Foreskin fibroblast (primary cell): ENCODE measurements at places on chromosomes 13 and 19.
A peak's percentile ranks its signal among the peaks of the same experiment; 100 is the strongest.

DNA sequence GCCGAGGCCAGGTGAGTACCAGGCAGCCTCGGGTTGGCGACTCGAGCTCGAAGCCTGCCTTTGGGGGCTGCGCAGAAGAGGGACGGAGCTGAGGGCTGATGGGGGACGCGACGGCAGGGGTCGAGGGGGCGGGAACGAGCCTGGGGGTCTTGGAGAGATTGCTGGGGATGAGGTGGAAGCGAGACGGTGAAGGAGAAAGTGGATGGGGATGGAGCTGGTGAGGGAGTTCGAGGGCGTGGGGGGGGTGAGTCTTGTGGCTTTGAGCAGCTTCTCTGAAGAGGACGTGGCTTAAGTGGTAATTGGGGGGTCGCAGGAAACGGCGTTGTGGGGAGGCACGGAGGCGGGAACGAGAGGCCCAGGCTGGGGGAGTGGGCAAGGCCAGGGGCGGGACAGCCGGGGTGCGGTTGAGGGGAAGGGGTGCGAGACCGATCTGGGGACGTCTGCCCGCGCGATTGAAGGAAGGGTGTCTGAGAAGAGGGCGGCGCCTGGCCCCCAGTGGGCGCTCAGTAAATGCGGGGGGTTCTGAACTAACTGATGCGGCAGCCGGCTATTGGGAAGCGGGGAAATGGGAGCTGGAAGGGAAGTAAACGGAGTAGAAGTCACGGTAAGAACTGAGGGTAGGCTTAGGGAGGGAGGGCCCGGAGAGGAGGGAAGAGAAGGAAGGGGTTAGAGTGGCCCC lies 426 bp downstream of the MYO9B start:
- DNase-seq: no peak

DNA sequence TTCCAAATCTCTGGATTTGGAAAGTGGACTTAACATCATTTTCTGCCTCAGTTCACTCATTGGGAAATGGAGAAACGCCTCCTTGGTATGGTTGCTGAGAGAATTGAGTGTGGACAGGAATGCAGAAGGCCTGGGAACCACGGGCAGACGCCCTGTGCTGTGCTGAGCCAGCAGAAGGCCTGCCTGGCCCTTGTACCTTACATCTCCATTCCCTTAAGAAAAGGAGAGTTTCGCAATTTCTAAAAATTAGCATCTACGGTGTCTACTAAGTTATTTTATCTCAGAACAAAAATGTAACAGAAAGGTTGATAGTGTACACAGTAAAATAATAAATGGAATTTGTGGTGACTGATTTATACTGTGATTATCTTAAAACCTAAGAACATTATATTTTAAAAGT lies 78.7 kb downstream of the IPO5 start:
- DNase-seq: no peak

DNA sequence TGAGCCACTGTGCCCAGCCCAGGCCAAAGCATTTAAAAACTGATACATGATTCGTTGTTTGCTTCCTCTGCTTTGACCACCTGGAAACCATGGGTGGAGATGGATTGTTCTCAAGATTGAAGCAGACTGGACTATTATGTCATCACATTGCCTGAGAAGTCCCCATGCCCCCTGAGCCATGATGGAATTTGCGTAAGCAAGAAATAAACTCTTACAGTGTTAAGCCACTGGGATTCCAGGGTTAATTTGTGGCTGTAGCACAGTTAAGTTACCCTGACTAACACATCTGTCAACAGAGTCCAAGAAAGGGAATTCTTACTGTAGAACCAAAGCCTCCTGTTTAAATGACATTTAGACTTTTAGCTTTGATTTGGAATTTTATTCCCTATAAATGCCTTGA lies 19.4 kb upstream of the DHRS12 start:
- no peak for DNase-seq

GRCh38 chr13:59607780-59608233 lies 555.9 kb downstream of the DIAPH3 start:
- DNase-seq: no peak

- peak; percentile 91 for DNase-seq
Measured at GRCh38 chr19:19040417-19040816, 7.0 kb downstream of the ARMC6 start.

GRCh38 chr19:23365222-23365621 lies 30.0 kb downstream of the ZNF91 start:
- no peak for DNase-seq

DNA sequence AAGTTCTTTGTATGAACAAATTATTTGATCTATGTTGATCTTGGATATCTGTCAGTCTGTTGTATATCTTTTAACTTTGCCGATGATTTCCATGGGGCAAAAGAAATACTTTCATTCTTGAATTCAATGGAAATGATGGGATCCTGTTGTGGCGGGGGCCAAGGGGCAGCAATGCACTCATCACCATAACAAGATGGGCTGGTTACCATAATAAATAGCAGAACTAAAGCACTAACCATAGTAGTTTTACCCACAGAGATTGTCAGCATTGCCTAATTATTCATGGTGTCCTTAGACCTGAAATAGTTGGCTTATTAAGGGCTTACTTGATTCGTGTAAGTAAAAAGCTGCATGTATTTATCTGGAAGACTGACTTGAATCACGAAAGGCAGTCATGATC lies 309.6 kb downstream of the RFC3 start:
- DNase-seq: no peak

DNA sequence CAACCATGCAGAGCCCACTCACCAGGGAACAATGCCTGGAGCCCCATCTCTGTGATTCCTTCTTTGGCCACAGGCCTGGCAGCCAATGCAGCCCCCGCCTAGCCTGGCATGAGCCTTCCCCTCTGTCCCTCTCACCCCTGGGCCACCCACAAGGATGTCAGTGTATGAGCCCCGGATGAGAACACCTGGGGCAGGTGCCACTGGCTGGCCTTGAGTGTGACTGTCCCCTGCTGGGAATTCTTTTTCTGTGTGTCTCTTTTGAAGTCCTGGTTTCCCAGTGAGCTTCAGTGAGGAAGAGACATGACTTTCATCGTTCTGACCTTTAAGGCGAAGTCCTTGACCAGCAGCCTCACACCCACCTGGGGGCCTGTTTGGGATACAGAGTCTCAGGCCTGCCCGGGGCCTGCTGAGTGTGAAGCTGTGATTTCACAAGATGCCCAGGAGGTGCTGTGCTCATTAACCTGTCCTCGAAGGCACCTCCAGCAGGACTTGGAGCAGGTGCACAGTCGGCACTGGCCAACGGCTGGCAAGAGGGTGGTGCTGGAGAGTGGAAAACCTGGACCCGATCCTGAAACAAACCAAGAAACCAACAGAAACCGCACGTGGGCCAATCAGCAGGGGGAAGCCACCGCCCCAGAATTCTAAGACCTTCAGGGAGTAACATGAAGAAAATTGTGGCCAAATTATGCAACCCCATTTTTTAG lies 27.4 kb upstream of the SPACA7 start:
- DNase-seq: no peak

GRCh38 chr19:49502866-49503581 lies 6.8 kb downstream of the RPS11 start:
- peak; percentile 90 for DNase-seq

GRCh38 chr13:38981096-38981495 lies 9.5 kb downstream of the STOML3 start:
- DNase-seq: no peak

- DNase-seq: peak; percentile 94
Measured at GRCh38 chr19:32387701-32388392, 17.7 kb upstream of the DPY19L3 start.

- no peak for DNase-seq
Measured at GRCh38 chr13:113028336-113029060, 59.5 kb downstream of the MCF2L start.

DNA sequence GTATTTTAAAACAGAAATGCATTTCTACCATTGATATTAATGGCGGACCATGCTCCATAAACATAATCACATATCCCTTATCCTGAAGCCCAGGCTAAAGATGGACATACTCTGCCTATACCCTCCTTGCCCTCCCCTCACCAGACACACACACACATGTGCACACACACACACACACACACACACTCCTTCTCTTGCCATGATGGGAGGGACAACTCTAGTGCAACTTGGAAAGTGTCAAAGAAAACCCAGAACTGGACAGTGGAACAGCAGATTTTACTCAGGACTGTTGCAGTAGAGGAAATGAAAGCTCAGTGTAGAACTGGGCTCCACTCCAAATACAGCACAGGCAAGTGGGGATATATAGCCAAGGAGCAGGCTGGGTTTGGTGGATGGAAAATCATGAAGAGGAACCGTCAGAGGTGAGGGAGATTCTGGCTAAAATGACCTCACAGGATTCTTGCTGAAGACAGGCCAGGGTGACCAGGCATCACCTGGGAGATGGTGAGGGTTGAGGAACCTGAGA lies 40.8 kb downstream of the TNFRSF19 start:
- DNase-seq: peak; percentile 49

- peak; percentile 81 for DNase-seq
Measured at GRCh38 chr13:37443538-37443937, 155.0 kb downstream of the POSTN start.

- DNase-seq: no peak
Measured at GRCh38 chr13:91076830-91077229, 270.7 kb upstream of the MIR17HG start.

GRCh38 chr19:32459204-32459865 lies 53.8 kb downstream of the DPY19L3 start:
- DNase-seq: no peak

DNA sequence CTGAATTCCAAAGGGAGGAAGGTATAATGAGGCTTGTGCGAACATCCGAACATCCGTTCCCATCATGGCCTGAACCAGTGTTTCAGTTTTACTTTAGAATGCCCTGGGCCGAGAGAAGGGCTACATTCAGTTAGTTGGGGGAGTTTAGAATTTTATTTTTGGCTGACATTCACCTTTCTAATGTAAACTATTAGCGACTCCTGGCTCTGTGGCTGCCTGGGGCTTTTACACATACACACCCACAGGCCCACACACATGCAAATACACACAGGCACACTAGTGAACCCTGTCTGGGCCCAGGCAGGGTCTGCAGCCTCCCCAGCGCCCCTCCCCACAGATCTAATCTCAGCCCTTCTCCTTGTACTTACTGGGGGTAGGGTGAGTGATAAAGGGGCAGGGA lies 6.1 kb downstream of the GAPDHS start:
- no peak for DNase-seq

DNA sequence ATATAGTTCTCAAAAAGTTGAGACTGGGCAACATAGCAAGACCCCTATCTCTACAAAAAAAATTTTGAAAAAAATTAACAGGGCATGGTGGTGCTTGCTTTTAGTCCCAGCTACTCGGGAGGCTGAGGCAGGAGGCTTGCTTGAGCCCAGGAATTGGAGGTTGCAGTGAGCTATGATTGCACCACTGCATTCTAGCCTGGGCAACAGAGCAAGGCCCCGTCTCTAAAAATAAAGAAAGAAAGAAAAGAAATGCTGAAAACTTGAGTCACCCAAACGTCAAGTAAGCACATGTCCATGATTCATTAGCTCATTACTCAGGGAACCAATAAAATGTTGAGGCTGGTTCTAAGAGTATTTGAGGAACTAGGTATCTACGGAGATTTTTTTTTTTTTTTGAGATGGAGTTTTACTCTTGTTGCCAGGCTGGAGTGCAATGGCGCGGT lies 33.9 kb upstream of the SEMA6B start:
- peak; percentile 34 for DNase-seq

DNA sequence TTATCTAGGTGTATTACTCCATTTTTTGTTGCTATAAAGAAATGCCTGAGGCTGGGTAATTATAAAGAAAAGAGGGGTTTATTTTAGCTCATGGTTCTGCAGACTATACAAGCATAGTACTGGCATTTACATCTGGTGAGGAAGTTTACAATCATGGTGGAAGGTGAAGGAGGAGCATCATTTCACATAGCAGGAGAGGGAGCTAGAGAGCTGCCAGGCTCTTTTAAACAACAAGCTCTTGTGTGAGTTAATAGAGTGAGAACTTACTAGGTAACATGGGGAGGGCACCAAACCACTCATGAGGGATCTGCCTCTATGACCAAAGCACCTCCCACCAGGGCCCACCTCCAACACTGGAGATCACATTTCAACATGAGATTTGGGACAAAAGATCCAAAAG lies 221.7 kb upstream of the GPC6 start:
- DNase-seq: no peak

DNA sequence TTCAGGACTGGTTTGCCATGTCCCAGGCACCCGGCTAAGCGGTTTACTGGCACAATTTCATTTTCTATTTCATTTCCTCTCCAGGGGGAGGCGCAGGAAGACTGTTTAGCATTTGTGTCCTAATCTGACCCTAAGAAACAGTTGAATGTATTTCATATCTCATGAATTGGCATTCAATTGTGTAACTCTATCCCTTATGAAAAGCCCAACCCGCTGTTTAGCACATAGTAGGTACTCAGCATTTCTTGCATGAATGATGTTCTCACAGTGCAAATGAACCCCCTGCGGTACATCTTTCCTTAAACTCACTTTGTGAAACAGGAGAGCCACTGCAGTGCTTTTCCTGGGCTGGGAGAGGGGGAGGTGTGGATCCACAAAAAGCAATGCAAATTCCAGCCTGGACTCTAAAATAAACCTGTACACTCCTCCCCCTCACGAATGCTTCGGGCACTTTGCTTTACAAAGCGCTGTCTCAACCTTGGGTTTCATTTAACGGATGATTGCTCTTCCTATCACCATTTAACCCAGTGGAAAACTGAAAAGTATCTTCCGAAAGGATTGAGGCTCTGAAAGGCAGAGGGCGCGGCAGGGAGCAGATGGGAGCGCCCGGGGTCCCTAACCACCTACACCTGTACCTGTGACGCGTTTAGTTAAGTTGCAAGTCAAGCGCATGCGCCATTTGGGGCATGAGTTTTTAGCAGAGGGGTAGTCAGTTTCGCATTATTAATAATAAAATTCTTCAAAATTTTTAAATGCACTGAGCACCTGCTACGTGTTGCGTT lies 1.2 kb upstream of the EEF2 start:
- peak; percentile 64 for DNase-seq

DNA sequence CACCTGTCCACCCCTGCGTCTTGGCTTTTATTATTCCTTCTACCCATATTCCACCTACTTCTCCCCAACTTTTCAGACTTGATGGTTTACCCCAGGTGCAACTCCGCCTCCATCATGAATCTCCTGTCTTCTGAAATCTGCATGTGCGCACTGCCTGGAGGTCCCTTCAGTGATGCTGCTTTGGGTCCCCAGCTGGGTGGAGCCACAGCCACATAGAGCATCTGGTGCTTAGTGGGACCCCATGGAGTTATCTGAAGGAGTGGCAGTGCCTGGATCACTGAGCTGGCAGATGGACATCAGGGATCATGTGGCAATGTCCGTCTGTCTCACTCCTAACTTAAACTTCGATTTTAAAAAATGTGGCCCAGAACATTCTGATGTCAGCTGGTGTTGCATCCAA lies 13.5 kb downstream of the ZNF536 start:
- no peak for DNase-seq

DNA sequence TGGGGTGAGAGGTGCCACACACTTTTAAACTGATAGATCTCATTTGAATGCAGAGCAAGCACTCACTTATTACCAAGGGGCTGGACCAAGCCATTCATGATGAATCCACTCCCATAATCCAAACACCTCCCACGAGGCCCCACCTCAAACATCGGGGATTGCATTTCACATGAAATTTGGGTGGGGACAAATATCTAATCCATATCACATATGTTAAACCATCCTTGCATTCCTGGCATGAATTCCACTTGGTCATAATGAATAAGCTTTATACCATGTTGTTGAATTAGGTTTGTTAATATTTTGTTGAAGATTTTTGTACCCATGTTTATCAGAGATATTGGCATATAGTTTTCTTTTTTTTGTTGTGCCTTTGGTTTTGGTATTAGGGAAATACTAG lies 1198.7 kb upstream of the ATXN8OS start:
- DNase-seq: no peak

- DNase-seq: no peak
Measured at GRCh38 chr13:63901630-63902029, 2486.0 kb upstream of the PCDH20 start.
